ENCODE measurements at places on chromosomes 6 and 20.

GRCh38 chr20:6959900-6960312 lies 192.4 kb downstream of the BMP2 start:
- DNase-seq, result no peak

- no peak for DNase-seq
Observed at GRCh38 chr6:125257351-125257750, 44.4 kb downstream of the HDDC2 start.

DNA sequence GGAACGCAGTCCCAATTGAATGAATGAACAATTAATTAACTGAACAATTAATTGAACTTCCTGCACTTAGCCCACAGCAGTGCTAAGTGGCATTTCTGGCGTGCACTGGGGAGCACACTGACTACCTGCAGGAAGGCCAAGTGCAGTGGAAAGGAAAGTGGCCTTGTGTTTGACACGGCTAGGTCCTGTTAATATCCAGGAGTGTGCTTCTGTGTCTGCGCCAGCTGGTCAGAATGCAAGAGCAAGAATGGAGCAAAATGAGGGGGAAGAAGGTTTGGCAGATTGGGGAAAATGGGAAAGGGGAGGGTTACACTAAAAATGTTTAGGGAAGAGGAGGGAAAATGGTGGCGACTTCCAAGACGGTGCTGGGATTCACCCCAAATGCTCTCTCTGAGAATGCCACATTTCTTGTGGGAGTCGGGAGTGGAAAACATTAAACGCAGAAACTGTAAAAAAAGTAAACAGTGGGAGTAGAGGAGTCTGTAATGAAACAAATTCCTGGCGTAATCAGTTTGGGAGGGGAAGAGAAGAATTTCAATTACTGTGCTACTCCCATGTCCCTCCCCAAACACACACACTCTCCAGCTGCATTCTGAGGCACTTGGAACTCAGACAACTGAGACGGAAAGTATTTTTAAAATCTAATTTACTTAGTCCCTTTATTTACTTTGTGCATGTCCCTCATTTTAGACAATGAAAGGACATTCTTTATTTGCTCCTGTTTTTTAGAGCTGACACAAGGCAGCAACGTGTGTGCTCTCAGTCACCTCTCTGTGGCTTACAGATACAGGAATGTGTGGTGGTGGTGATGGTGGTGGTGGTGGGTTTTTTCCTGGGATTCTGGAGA lies 64.1 kb downstream of the CLIC5 start:
- DNase-seq, result no peak

GRCh38 chr6:2917065-2917464 lies 14.0 kb upstream of the SERPINB9 start:
- no peak for DNase-seq

- DNase-seq, result peak; percentile 12
Observed at GRCh38 chr6:111874025-111874415, 768 bp upstream of the FYN start.

DNA sequence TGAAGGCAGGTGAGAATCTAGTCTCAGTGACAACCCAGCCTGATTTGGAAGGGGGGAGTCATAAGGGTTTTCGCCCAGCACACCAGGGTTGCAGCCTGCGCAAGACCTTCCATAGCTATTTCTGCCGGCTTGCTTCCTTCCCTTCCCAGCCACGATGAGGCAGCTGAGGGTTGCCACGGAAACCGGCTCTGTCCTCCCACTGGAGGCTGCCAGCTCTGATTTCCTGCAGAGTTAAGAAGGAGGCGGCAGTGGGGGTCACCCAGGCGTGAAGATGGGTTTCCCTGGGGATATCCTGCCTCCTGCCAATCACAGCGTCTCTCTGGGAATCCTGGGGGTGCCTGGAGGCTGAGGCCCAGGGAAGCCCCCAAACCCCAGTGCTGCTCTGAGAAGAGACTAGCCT lies 23.1 kb upstream of the KCNB1 start:
- DNase-seq, result peak; percentile 51

GRCh38 chr20:57970116-57970515 lies 258.3 kb downstream of the ANKRD60 start:
- DNase-seq, result no peak

- no peak for DNase-seq
Observed at GRCh38 chr20:33007376-33008335, at the start of gene BPIFB2. Gene BPIFB2, plus strand, starts transcription at chr20:33007704. Its CDS starts 871 bp downstream, at chr20:33008575.

GRCh38 chr6:1739220-1739619 lies 129.5 kb downstream of the FOXC1 start:
- DNase-seq, result no peak

- no peak for DNase-seq
Observed at GRCh38 chr6:107740496-107741190, 83.5 kb downstream of the SCML4 start.

DNA sequence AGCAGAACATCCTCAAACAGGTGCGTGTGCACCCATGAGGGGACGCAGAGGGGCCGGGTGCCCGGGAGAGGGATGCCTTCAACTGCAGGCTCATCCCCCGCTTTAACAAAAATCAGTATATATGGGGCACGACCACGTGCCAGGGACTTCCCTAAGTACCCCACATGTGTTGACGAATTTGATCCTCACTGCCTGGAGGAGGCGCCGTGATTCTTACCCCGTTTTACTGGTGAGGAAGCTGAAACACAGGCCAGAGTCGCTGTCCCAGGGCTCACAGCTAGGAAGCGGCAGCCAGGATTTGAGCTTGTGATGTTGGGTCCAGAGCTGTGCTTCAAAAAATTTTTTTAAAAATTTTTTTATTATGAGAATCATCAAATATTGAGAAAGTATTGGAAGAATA lies 44.8 kb downstream of the ITPR3 start:
- peak; percentile 5 for DNase-seq

DNA sequence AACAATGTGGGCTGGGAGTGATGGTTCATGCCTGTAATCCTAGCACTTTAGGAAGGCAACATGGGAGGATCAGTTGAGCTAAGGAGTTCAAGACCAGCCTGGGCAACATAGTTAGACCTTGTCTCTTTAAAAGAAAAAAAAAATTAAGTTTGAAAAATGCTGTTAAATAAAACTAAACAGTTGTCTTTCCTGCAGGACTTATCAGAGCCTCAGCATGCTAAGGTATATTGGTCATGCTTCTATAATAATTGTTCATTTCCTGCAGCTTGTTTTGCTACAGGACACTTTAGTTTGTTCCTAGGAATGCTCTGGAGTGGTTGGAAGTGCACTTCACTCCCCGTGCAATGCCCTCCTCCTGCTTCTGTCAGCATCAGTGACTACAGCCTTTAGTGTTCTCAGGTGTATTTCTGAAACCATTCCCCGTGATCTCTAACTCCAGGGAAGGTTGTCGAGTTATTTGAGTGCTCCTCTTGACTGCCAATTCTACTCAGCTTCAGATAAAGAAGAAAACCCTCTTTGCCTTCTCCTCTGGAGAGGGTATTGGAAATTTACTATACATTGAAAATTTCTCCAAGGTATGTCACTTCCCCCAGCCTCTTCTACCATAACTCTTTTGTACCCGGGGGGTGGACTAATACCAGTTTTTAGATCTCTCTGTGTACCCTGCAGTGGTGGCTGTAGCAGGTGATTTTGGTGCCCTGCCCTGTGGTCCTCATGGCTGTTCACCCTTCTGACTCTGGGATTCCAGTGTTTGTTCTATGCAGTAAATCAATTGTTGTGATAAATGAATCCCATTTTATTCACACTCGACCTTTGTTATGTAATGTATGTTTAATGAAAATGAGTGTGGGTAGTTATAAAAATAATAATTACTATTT lies 33.8 kb downstream of the NHLRC1 start:
- DNase-seq, result no peak

DNA sequence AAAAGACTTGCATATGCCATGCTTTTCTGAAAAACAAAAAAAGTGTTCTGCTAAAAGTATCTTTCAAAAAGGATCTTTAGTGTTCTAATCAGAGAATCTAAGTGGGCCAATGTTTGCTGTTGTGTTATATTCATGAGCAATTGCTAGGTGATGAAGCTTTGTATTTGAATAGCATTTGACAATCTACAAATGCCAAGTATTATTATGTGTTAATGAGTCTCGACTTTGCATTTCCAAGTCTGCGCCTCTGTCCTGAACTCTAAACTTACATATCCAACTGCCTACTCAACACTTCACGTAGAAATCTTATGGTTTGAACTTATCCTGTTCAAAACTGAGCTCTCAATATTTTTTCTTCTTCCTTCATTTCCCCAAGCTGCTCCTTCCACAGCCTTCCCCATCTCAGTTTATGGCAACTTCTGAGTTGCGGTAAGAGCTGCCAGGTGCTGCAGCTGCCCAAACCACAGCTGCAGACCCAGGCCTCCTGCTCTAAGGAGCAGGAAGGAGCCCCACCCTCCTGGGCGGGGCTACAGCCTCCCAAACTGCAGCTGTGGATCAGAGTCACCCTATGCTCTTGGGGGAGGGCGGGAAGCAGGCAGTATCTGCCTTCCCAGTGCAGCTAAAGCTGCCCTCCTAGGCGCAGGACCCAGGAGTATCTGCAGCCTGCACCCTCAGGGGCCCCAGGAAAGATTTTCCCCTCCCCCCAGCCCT lies 16.7 kb upstream of the MAK start:
- peak; percentile 77 for DNase-seq

DNA sequence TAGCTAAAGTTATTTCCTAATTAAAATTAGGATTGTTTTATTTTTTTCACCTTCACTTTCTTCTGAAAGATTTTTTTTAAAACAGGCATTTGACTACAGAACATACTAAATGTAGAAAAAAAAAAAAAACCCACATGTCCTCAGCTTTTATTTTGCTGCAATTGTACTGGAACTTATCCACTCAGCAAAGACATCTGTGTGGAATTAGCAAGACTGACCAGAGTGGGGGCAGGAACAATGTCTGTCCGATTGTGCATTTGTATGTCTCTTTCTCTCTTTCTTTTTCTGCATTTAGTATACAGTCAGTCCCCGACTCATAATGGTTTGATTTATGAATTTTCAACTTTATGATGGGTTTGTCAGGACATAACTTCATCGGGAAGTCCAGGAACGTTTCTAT lies 77.3 kb downstream of the CHD6 start:
- no peak for DNase-seq

- DNase-seq, result no peak
Observed at GRCh38 chr6:24107294-24107693, 18.7 kb upstream of the NRSN1 start.
